ENCODE measurements at places on chromosomes 2 and 18.

DNA sequence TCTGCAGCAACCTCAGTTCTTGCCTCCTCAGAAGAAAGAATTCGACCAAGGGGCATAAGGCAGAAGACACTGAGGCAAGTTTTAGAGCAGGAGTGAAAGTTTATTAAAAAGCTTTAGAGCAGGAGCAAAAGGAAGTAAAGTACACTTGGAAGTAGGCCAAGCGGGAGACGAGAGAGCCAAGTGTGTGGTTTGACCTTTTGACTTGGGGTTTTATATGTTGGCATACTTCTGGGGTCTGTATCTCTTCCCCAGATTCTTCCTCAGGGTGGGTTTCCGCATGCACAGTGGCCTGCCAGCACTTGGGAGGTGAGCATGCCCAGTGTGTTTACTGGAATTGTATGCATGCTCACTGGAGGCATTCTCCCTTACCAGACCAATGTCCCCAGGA lies 59.3 kb upstream of the ANKRD44 start:
- no peak for DNase-seq

- DNase-seq: no peak
These were observed 322.8 kb upstream of the TANK start for GRCh38 chr2:160837416-160837815.

DNA sequence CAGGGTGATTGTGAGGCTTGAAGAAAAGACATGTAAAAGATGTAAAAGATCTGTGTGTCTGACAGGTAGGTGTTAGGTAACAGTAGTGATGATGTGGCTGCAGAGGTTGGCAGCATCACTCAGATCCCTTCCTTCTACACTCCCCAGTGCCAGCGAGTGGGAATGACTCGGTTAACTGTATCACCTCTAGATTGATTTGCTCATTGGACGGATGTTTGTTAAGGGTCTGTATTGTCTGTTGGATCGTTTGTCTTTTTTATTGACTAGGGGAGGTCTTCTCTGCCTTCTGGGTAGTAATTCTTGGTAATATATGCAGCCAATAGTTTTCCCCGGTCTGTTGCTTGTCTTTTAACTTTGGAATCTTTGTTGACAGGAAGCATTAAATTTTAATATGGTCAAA lies 44.8 kb upstream of the CNGA3 start:
- peak; percentile 51 for DNase-seq

DNA sequence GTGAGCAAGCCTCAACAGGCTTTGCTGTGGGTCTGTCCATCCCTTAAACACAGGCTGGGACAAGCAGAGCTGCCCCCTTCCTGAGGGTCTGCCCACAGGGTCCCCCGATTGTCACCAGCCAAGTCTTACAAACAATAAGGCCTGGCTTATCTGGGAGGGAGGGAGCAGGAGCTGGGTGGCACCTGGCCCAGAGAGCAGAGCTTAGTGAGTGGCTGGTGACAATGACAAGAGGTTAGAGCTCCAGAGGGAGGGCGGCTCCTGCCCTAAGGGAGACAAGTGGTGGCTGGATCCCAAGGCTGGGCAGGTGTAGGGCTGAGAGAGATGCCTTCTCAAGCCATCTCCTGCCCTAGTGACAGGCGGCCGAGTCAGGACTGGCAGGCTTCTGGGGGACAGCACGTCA lies 125.5 kb downstream of the KLHL29 start:
- DNase-seq: no peak

GRCh38 chr2:145021962-145022665 lies 502.2 kb upstream of the ZEB2 start:
- DNase-seq: peak; percentile 16

GRCh38 chr2:100317634-100318033 lies 4.7 kb downstream of the LONRF2 start:
- no peak for DNase-seq

DNA sequence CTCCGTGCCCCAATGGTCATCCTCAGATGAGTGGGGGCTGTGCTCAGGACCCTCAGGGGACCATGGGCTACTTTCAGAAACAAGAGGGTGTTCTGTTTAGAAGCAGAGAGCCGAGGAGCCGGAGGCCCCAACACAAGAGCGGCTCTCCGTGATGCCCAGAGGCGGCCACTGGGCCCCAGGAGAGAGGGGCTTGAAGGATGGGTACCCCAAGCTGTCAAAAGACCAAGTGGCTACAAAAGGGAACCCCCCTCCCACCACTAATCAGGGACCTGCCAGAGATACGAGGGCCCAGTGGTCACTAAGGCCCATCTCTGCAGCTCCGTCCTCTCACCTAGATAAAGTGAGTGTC lies 93.6 kb downstream of the HDAC4 start:
- DNase-seq: no peak

DNA sequence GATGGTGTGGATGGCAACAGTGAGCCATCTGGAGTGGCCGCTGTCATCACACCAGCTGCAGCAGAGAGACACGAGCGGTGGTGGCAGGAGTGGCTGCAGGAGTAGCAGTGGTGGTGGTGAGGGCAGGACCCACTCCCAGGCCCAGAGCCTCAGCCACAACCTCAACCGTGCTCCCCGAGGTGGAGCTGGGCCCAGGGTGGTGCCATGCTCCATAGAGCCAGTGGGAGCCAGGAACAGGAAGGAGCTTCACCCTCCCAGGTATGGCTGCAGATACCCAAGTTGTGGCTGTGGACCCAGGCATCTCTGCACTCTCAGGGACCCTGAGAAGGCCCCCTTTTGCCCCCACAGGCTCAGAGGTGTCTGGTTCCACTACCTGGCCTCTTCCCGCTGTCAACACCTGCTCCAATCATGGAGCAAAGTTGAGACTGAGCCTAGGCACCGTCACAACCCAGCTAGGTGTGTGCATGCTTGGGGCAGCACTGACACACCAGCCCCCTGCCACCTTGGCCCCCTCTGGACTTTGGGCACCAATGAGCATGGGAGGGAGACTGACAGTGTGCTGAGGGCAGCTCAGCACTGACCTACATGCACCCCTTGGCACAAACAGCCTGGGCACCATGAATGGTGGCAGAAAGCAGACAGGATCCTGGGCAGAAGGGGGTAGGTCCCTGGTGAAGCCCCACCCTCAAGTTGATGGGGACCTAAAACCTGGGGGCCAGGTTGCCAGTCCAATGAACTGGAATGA lies 188.9 kb downstream of the NDUFA10 start:
- DNase-seq: no peak

DNA sequence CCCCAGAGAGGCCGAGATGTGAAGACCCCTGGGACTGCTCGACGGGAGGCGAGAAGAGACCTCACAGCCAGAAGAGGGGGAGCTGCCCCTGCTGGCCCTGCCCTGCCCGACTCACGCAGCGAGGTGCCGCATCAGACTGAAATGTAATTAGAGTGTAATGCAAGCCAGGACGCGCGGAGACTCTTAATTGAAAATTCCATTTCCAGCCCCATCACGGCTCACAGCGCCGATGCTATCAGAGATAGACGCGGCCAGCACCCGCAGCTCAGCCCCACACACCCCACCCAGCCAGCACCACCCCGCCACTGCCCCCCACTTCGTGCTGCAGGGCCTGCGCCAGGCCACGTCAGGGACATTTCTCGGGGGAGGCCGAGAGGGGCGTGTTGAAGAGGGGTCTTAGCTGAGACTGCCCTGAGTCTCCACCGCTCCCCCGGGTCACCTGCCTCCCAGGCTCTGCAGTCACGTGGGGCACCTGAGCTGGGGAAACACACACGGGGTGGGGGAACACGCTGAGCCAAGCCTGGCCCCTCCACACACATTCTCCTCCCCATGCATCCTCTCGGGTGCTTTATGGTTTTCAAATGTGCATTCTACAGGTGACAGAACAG lies 78.1 kb downstream of the TEX51 start:
- DNase-seq: no peak

DNA sequence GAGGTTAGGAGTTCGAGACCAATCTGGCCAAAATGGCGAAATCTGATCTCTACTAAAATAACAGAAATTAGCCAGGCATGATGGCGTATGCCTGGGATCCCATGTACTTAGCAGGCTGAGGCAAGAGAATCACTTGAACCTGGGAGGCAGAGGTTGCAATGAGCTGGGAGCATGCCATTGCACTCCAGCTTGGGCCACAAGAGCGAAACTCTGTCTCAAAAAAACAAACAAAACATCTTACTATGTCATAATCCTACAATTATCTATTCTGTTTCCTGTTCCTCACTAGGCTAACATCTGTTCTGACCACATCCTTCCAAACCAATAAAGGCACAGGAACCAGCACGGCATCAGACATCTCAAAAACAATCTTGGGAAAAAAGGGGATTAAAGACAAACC lies 361.8 kb upstream of the UBE2E3 start:
- DNase-seq: no peak

- no peak for DNase-seq
These were observed 224.5 kb downstream of the TXNL1 start for GRCh38 chr18:56413862-56414261.

GRCh38 chr2:215817046-215817445 lies 196.3 kb downstream of the MREG start:
- DNase-seq: no peak

DNA sequence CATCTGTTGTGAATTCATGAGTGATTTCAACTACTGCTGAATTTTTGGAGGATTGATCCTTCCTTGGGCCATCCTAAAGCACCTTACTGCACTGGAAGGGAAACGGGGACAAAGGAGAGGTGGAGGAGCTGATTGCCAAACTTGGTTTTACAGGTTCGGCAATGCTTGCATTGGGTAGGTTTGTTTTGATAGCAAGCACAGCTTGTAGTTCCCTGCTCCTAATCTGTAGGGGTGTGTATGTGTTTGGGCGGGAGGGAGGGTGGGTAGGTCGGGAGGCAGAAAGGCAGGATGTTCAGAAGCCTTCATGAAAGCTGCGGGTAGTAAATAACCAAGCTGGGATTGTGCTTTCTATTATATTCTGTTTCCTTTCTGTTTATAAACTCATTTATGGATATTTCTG lies 24.6 kb downstream of the PHLPP1 start:
- no peak for DNase-seq

DNA sequence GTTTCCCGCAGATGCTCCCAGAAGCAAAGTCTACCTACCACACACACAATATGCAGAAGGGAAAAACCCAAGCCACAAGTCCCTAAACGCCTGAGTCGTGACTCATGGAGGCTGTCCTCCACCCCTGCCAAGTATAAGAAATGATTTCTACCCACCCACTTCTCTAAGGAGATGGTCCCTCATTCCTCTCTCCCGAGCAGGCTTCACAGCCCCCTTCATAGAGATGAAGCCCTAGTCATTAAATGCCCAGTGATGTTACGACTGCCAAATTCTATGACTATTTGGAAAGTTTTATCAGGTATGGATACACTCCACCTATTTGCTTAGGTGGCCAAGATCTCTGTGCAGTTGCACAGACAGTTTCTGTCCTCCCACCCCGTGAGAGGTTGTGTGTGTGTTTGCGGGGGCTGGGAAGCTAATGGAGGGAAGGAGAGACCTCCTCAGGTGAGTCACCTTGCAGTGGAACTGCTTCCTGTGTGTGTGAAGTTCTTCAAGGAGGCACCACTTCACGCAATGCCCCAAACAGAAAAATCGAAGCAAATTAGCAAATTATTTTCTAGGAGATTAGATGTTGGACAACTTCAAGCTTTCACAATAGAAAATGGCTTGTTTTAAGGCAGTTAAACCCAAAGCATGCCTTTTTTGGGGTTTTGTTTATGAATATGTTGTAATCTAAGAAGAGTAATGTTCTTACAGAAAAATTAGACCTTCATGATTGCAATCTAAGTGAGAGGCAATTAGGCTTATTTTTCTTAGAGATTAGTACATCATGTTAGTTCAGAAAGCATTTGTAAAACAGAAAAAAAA lies 175.2 kb downstream of the TGIF1 start:
- no peak for DNase-seq

DNA sequence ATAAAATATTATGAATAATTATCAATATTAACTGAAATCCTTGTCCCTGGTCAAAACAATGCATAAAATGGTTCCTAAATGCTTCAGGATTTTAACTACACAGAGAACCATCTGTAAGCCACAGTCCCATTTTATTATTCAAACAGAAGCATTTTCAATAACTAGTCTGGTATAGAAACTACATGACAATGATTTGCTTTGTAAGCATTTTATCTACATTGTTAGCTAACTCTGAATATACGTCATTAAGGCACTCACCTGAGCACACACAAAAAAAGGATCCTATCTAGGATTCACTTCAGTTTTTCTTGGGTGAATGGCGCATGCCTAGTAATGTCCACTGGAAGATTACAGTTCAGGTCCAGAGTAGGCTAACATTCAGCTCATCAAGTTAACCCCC lies 22.8 kb downstream of the EPB41L3 start:
- DNase-seq: no peak

DNA sequence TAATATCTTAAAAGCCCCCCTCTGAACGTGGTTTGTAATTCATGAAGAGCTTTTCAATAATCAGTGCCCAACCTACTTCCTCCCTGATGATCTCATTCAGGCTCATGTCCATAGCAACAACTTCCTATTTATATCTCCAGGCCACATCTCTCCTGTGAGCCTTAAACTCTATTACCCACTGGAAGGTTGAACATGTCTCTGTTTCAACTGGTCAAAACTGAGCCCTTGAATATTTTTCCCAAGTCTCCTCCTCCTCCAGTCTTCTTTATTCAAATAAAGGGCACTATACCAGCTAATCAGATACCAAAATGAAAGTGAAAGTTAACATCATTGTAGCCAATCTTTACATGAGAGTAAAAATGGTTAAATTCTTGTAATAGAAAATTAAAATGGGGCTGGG lies 63.7 kb upstream of the ITGA4 start:
- no peak for DNase-seq

DNA sequence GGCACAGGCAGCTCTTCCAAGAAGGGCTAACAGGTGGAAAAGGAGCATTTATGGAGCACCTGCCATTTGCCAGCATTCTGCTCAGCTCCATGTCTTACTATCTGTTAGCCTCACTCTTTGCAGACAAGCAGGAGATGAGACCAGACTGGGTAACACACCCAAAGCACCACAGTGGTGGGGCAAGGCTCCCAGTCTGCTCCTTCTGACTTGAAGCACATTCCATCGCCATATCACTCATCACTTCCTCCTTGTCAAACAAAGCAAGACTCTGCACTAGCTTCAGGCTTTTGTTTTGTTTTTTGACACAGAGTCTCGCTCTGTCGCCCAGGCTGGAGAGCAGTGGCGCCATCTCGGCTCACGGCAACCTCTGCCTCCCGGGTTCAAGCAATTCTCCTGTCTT lies 182.8 kb downstream of the MGAT5 start:
- DNase-seq: no peak

- no peak for DNase-seq
These were observed 26.6 kb downstream of the CDKL4 start for GRCh38 chr2:39217192-39217550.

GRCh38 chr2:239273280-239274234 lies 127.3 kb downstream of the HDAC4 start:
- no peak for DNase-seq

GRCh38 chr18:61893309-61893970 lies 633 bp upstream of the RNF152 start:
- DNase-seq: peak; percentile 52

Measured in spinal cord (tissue), 10 donors.